NCI-H524 (cell line): ENCODE measurements at places on chromosomes 5 and 9.

- DNase-seq = no peak
These were observed 53.8 kb upstream of the RXRA start for GRCh38 chr9:134272302-134273023.

DNA sequence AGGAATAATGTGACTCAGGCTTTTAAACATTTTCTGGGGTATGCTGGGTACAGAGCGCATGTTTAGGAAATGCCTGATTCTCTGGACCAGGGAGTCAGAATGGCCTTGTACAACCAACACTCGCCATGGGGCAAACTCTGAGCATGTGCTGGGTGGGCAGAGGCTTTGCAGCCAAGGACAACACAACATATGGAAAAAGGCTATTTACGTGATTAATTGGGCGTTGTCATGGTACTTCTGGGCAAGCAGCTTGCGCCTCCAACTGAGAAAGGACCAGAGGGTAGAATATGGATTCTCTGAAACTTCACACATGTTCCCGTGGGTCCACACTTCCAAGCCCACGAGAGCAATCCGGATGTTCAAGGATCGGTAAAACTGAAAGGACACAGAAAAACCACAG, 49.1 kb downstream of the NIPAL4 start:
- DNase-seq = peak; percentile 72

DNA sequence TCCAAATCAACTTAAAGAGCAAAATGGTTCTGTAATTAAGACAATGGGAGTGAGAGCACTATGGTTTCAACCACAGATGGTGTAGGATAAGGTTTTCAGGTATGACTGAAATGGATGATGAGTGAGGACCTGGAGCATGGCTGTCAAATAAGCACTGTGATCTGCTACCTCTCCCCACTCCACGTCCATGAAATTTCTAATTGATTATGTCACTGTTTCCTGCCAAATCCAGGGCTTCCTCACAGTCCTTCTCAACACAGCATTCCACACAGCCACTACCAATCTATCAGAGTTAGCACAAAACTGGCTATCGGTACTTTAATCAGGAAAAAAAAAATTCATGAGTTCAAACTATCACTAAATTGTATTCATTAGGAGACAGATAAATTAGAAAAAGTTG, 420.4 kb upstream of the WWC1 start:
- no peak for DNase-seq

DNA sequence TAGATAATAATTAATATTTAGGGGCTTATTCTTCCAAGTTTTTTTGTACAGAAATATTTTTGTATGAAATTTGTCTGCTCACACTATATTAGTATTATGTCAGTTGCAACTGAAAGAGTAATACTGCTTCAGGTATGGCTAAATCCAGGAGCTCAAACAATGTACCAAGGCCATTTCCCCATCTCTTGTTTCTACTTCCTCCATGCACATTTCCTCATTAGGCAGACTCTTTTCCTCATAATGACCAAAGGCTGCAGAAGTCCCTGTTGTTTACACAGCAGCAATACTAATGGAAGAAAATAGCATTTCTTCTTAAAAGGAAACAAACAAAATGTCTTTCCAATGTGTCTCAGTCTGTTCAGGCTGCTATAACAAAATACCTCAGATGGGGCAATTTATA, 9.2 kb upstream of the OTULINL start:
- DNase-seq = no peak

DNA sequence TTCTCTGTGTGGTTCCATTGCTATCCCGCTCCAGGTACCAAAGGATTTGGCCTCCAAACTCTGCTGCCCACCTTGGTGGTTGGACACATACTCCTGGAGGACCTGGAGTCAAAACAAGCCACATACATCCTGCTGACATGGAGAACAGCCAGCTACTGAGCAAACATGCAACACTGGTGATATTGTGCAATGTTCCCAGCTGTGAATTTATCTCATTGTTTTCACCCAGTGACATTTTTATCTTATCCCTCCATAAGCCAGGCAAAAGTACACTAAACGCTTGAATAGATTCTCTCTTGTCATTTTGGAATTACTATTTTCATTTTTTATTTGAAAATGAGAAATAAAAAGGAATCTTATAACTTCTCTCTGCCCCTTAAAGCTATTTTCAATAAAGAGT, 11.1 kb upstream of the CTSL start:
- no peak for DNase-seq

GRCh38 chr9:138078846-138079245, 201.3 kb downstream of the CACNA1B start:
- no peak for DNase-seq

GRCh38 chr9:875119-875962, 33.8 kb downstream of the DMRT1 start:
- no peak for DNase-seq

GRCh38 chr5:170216257-170216864, 16.4 kb upstream of the C5orf58 start:
- DNase-seq = peak; percentile 28

DNA sequence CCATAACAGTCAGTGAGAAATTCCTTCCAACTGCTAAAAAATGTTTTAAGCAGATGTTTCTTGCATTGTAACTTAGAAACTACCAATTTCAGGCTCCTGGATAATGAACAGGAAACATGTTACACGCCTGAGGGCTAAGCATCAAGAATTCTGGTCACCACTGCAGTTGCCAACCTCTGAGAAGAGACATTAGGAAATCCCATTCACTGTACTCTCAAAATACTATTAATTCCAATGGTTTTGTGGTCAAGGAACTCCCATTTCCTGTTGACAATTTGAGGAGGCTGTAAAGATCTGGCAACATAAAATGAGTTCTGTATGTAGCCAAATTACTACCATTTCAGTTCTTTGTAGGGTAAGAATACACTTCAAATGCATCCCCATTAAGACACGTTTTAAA, 456.0 kb upstream of the MEF2C start:
- DNase-seq = no peak

DNA sequence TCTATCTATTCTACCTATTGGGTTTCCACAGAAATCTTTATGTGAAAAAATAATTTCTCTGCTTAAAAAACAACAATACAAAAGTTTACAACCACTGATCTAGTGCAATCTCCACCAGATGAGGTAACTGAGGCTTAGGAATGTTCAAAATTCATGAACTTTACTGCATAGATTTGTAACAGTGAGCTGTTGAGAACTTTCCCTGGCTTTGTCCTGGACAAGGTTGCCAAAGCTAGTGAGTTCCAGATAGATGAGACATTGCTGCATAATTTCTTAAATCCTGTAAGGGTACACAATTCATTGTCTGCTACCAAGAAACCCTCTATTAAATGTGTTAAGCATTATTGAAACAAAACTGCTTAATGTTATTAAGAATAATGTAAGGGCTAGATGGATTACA, 102.7 kb downstream of the OSMR start:
- DNase-seq = no peak

DNA sequence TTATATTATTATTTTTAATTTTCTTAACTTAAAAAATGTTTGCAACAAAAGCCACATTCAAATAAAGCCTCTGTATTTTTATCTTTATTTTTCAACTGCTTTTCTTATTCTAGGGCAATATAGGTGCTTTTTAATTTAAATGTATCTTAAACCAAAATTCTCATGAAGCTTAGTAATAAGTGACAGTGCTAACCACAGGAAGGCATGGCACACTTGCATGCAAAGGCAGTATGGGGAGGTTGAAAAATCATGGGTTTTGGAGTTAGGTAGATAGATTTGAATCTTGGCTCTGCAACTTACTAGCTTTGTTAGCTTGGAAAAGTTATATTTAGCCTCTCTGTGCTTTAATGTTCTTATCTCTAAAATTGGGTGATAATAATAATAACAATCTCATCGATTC, 458.0 kb downstream of the DMAC1 start:
- no peak for DNase-seq

GRCh38 chr9:30732060-30732459, 1652.4 kb upstream of the ACO1 start:
- DNase-seq = peak; percentile 28

GRCh38 chr5:90133941-90134340, 275.6 kb downstream of the CETN3 start:
- DNase-seq = no peak

DNA sequence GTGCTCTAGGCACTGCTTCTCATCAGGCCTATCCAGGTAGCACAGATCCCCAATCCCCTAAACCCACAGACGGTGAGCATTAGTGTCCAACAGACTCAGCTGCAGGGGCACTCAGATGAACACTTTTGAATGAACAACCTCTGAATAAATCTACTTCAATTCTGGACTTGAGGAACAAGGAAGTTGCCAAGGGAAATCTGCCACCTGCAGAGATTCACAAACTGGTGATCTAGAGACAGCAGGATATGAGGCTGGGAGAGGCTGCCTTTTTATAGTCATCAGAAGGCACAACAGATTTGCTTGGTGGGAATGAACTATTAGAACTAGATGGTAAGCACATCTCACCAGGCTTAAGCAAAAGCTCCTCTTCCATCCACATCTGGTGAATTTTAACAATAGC, 7.0 kb upstream of the HK3 start:
- no peak for DNase-seq

DNA sequence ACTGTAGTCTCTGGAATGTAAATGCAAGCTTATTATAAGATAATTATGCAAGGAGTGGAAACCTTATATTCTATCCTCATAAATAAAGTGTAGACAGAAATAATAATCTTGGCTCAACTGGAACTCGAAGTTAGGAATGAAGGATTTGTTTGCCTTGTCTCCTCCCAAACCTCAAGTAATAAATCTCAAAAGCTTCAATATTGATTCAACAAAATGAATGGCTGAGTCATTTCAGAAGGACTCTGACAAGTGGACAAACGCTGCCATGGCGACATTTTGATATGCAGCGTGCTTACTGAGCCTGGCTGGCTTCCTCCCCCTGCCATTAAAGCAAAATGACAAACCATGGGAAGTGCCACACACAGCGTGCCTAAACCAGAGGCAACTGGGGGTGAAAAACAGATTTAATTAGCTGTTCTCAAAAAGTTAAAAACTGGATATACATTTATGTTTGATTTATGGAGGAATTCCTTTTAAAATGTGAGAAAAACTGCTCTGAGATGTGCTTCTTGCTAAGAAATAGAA, 10.5 kb upstream of the ADGRV1 start:
- DNase-seq = no peak

- peak; percentile 76 for DNase-seq
These were observed 33.1 kb downstream of the ZCCHC9 start for GRCh38 chr5:81334304-81335061.

- no peak for DNase-seq
These were observed 33.9 kb upstream of the ARHGAP26 start for GRCh38 chr5:142736247-142736632.
